ENCODE measurements at places on chromosomes 12 and 14. TPM values are rescaled to one million over a fixed set of nuclear protein-coding genes. Genes with fewer than 3 reads are reported as not detected.

DNA sequence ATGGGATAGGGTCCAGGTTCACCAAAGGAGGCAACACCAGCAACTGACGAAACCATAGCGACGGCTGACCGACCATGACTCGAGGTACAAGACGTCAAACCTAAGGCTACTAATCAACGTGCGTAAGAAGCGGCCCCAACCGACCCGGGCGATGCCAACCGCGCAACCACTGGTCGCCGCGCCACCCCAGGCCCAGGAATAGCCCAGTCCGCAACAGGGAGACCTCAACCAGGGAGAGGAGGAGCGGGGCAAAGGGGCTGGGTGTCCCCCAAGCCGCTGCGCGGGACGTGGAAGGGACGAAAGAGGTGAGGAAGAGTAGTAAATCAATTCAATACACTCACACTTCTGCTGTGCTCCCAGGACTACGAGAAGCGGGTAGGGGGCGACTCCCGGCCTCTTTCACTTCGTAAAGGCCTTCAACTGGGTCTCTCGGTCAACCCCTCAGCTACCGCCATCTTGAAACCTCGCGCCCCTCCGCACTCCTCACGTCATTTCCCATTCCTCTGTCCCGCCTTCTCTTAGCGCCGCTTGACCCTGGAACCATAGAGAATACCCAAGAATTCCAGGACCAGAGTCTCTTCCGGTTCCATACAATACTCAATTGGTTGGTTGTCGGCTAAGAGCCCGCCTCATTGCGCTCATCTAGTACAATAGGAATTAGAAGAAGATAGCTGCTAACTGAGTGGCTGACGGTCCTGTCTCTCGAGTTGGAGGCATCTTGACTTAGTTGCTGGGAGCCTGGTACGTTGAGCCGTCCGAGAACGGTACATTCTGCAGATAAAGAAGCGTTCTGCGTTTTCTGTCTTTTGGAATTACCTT lies at the start of the genes C12orf60 and WBP11:
Gene C12orf60, plus strand, starts transcription at position 660 of the 819 bp plus-strand sequence. CDS start 19,266 bp downstream, outside the sequence.
Gene WBP11, minus strand, starts transcription at position 468 of the 819 bp plus-strand sequence. CDS start 2,095 bp downstream, outside the sequence.
- peak; percentile 99 for DNase-seq

GRCh38 chr14:52268279-52269061 lies 972 bp downstream of the PTGDR start:
- no peak for DNase-seq

DNA sequence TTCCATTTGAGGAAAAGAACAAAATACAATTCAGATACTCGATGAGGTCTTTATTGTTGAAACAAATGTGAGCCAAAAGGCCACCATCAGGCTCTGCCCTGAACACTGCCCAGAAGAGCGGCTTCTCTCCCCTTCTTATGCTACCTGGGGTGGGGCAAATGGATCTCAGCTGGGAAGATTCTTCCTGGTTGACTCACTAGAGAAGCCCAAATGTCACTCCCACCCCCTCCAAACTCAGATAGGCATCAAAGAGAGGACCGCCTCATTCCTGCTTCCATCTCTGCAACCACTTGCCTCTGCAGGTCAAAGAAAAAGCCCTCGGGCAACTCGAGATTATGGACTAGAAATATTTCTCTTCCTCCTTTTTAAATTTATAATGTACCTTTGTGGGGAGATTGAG lies 55.8 kb downstream of the TBX3 start:
- DNase-seq: no peak

DNA sequence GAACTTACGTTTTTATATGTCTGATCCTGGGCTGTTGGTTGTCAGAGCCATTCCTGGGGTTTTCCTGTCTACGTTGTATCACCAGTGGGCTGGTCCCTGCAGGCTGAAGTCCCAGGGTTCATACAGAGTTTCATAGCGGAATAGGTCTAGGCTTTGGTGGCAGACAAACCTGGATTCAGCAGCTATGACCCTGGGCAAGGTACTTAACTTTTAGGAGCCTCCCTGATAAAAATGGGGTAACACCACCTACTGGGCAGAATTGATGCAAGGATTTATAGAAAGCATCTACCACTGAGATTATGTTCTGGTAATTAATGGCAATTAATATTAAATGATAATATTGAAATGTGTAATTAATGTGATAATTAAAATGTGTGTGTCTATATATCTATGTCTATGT lies 141.2 kb downstream of the SYNE2 start:
- peak; percentile 2 for DNase-seq

- DNase-seq: no peak
Observed at GRCh38 chr12:104506676-104507401, 50.1 kb downstream of the CHST11 start.

DNA sequence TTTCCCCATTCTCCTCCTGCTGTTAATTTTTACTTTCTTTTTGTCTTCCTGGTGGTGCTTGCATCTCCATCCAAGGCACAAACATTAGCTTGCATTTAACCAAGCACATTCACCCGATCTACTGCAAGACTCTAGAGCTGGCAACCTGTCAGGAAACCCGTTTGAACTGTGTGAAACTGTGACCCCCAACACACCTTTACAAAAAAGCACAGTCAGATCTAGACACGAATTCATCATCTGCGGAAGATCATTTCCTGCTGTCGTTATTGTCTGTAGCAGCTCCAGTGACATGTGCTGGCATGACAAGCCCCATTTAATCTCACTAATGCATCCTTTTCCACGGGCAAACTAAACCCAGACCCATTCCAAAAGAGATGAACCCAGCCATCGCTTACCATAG lies 340.5 kb downstream of the VRK1 start:
- DNase-seq: no peak

- DNase-seq: peak; percentile 58
Observed at GRCh38 chr14:81625343-81625742, 91.7 kb upstream of the SEL1L start.

- DNase-seq: no peak
Observed at GRCh38 chr12:18681818-18682217, 56.0 kb downstream of the PLCZ1 start.

The KCNC2 gene
- total RNA-seq: under 0.01 TPM

The KRT6C gene
- total RNA-seq: not detected

The CCDC175 gene
- total RNA-seq: not detected

The SLC25A47 gene
- not detected for total RNA-seq

The VSX2 gene
- not detected for total RNA-seq

The BATF gene
- not detected for total RNA-seq

Data from renal cortical epithelial cell (primary cell).